Amniotic epithelial cell (primary cell): ENCODE measurements at places on chromosomes 13 and 19.

DNA sequence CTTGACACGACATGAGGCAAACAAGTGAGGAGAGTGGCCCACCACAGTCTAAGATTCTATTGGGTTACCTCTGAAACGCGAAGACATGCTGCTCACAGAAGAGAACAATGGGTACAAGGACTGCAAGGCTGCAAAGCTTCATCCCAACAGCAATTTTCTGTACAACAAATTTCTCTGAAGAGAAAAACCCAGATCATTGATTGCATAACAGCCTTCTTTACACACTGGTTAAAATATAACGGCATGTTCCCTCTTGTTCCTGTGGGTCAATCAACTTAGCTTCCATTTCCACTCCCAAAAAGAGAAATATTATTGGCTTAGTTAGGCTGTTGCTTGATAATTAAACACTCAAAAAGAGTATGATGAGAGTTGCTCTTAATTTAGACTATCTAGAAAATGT is at the start of gene CPB2:
CPB2 (minus strand) TSS at position 166 of the 400 bp plus-strand sequence; CDS start at position 142, 24 bp downstream.
- DNase-seq: no peak

- DNase-seq: no peak
Measured at GRCh38 chr19:43719918-43720317, 4.0 kb downstream of the IRGC start.

DNA sequence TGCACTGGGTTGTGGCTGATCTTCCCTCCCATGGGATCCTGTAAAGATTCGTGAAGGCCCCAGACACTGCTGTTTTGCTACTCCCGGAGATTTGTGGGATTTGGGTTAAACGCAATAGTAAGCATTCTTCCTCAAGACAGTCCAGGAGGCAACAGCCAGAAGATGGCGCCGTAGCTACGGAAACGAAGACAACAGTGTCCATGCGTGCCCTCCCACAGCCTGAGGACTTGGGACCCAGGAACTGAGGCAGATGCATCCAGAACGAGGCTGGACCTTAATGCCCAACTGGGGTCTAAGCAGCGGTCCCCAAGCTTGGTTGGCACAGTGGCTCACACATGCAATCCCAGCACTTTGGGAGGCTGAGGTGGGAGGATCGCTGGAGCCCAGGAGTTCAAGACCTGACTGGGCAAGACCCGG is 57.6 kb upstream of the ZNF507 start:
- DNase-seq: peak; percentile 73

- DNase-seq: no peak
Measured at GRCh38 chr13:93848247-93848646, 621.6 kb downstream of the GPC6 start.

DNA sequence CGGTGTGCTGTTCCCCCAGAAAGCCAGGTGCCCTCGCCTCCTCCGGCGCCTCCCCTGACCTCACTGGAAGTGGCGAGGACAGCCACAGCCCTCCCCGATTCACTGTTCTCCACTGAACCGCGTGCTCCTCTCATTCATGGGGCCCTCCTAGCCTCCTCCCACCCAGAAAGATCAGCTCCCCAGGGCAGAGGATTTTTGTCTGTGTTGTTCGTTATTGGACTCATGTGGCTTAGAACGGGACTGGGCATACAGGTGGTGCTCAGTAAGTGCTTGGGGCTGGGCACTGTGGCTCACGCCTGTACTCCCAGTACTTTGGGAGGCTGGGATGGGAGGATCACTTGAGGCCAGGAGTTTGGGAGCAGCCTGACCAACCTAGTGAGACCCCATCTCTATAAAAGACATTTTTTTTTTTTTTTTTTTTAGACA is 3.8 kb downstream of the PRTN3 start:
- DNase-seq: peak; percentile 24

- DNase-seq: peak; percentile 6
Measured at GRCh38 chr19:23771761-23772674, 13.3 kb upstream of the ZNF681 start.

GRCh38 chr19:47002106-47002766 is 17.4 kb upstream of the NPAS1 start:
- DNase-seq: no peak
